Stimulated activated effector memory CD8-positive, alpha-beta T cell treated with anti-CD3 and anti-CD28 coated beads, Interleukin-12 subunit alpha, Interleukin-12 subunit beta, amount 100 ng/mL, for 72 hours (primary cell): ENCODE measurements at places on chromosomes 13 and 19.

GRCh38 chr19:50893047-50893736 lies 18.0 kb downstream of the KLK4 start:
- no peak for DNase-seq

DNA sequence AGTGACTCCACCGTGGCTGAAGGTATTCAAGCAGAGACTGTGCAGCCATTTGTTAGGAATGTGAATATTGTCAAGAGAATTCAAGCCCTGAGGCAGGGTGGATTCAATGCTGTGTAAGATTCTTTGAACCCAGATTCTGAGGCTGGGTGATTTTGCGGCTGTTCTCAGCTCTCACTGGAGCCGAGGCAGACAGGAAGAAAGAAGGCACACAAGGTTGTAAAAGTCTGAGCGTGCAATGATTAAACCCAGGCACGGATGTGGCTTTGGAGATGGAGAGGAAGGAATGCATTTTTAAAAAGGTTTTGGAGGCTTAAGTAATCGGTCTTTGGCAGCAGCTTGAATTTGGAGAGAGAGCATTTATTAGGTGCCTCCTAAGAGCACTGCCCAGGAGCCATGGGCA lies 187.9 kb downstream of the KATNAL1 start:
- DNase-seq = no peak

GRCh38 chr19:47699360-47699917 lies 13.8 kb upstream of the EHD2 start:
- DNase-seq = peak; percentile 75

DNA sequence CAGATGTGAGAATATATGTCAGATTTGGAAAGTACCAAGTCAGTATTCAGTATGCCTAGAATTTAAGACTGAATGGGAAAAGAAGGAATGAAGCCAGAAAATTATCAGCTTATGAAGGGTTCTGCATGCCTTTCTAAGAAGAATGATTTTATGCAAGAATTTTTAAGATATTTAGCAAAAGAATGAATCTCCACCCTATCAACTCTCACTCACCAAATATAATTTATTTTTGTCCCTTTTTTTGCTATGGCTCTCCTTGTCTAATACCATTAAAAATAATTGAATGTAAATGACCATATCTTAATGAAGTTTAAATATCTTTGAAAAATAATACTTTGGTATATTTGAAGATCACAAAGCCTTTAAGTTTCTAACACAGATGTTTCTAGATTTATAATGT lies 612.7 kb upstream of the GPC6 start:
- no peak for DNase-seq

DNA sequence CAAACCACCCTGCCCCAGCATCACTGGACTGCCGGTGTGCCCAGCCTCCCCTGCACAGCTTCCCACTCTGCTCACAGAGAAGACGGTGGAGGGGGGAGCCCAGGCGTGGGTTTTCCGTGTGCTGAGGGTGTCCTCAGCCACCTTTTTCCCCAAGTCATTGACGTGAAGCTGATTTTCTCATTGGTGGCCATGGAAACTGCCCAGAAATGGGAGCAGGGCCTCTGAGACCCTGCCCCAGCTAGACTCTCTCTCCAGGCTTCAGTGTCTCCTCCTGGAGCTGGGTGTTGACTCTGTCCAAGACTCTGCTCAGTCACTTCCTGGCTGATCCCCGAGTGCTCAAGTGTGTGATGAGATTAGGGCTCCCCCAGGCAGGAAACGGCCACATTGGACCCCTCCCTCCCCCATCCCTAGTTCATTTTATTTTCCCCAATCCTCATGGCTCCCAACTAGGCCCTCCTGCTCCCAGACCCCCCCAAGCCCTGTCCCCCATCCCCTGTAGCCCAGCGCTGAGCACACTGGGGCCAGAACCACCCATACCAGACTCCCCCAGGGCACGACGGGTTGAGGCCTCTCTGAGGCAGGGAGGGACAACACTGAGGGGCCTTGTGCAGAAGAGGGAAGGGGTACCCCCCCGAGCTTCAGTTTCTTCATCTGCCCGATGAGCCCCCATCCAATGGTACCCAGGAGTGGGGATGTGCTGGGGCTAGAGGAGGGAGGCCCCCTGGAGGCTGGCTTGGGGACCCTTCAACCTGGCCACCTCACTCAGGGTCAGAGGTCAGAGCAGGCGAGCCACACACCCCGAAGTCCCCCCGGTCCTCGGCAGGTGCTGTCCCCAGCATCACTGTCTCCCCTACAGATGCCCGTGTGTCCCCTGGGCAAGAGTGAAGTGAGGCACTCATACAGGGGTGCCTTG lies 1.2 kb upstream of the F2RL3 start:
- DNase-seq = no peak

GRCh38 chr13:71922194-71922593 lies 55.2 kb upstream of the DACH1 start:
- no peak for DNase-seq

DNA sequence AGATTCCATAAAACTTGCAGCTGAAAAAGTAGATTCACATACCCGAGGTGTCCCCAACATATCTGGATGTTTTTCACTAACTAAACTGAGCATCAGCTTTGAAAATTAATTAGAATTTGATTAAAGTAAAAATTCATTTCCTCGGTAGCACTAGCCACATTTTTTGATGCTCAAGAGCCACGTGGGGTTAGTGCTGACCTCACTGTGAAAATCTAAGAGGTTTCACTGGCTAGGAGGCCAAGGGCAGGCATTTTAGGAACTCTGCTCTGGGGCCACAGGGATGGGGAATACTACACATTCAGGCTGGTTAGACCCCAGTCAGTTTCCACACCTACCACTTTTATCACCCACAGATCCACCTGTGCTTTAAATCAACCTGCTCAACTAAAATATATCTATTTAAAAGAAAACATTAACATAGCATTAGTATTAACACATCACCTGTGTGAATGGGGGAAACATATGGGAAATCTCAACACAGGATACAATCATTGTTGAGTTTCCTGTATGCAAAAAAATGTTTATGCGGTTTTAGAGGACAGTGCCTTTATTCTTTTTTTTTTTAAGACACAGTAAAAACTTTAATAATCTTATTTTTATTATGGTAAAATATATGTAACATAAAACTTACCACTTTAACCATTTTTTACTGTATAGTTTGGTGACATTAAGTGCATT lies 45.5 kb downstream of the BRD4 start:
- DNase-seq = no peak

- no peak for DNase-seq
Measured at GRCh38 chr13:73602295-73602694, 531.9 kb downstream of the KLF12 start.

- DNase-seq = no peak
Measured at GRCh38 chr19:2330632-2331284, 2.3 kb downstream of the SPPL2B start.

- DNase-seq = no peak
Measured at GRCh38 chr13:44151474-44151873, 222.2 kb upstream of the SERP2 start.

DNA sequence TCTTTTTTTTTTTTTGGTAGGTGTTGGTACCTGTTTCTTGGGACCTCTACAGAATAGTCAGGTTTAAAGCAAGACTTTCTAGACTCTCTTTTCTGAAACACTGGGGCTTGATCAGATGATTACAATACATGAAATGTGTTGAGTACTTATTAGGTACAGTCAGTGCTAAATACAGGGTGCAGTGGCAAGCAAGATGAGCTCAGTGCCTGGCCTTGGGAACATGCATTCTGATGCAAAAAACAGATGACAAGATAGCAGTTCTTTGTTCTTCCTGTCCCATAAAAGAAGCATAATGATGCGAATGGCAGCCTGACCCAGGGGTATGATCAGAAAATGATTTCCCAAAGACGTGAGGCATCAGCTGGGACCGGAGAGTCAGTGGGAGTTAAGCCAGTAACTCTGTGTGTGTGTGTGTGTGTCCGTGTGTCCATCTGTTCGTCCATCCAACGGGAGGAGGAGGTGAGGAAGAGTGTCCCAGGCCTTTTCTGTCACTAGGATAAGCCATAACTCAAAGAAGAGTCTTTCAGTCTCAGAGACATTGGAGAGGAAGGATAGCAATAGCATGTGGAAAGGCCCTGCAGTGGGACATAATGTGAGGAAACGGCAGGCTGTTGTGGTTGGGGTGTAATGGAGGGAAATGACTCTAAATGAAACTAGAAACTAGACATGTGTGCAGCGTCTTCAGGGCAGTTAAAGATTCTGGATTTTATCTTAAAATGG lies 32.2 kb downstream of the SLAIN1 start:
- DNase-seq = peak; percentile 72

DNA sequence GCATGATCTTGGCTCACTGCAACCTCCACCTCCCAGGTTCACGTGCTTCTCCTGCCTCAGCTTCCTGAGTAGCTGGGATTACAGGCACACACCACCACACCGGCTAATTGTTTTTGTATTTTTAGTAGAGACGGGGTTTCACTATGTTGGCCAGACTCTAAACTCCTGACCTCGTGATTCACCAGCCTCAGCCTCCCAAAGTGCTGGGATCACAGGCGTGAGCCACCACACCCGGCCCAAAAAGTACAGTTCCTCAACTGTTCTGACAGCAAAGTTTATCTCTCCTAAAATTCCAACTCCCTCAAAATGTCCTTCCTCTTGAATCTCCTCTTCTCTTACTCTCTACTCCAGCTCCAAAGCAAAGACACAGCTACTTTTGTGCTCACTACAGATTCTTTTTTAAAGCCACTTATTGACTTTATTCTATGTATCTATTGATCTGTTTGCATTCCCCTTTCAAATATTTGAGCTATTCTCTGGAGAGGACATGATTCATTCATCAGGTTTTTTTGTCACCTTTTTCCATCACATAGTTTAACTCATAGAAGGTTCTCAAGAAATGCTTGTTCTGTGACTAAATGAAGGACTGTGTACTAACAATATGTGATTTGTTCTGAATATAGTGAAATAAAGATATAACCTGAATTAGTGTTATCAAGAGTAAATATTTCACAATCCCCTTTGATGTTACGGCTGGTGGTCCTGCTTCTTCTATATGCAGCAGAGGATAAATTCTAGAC lies 142.2 kb downstream of the TBC1D4 start:
- no peak for DNase-seq

GRCh38 chr19:20359933-20360720 lies 193.1 kb downstream of the ZNF486 start:
- no peak for DNase-seq

DNA sequence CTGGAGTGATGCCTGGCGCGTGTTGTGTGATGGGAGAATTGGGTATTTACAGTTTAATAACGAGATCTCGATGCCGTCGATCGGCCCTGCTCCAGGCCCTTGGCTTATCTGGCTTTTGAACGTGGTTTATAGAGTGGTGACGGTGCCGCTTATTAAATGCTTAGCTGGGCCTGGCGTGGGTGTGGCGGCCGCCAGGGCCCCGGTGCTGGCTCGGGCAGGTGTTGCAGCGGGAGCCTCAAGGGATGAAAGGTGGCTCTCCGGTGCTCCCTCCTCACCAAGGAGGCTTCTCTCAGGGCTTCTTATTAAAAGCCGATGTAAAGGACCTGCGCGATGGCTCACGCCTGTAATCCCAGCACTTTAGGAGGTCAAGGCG lies 173.8 kb downstream of the KDM4B start:
- no peak for DNase-seq

GRCh38 chr13:43510956-43511901 lies 275.5 kb downstream of the ENOX1 start:
- DNase-seq = no peak

GRCh38 chr13:18946738-18947137 lies 234.9 kb downstream of the TUBA3C start:
- no peak for DNase-seq

DNA sequence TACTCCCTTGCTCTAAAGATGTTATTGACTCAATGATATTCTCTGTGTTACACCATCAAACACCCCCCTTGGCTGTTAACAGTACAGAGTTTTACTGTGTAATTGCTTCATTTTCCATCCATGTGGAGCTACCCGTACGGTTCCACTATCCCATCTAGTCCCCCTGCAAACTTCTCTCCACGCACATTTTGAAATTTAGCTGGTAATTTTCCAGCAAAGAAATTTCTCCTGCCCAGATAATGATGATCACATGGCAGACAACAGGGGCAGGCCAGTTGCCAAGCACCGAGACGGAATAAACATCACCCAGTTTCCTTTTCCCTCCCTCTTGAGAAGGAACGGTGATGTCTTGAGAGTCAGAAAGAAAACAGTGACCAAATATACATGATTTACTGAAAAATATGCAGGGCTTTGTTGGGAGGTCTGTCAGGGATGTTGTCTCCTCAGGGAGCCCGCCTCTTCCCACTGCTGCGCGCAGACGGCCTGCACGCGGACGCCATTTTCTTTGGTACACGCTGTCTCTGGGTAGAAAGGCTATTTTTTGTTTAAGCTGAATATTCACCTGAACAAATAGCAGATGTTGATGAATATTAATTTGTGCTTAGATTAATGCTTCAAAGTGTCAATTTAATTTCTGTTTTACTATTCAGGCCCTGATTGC lies 109.9 kb downstream of the OLFM4 start:
- no peak for DNase-seq

DNA sequence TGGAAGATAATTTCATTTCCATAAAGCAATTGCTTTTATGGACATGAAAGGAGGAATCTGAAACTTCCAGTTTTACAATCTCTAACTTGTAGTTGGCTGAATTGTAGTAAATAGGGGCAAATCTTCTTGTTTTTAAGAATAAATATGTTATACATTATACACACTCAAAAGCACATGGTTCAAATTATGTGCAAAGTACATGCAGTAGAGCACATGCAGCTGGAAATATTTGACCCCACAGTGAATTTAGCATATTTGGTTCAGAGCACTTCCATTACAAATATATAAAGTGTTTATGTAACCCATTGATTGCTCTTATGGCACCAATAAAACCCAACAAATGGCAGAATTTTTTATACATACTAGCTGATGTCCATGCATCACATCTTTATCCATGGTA lies 180.5 kb downstream of the IRS2 start:
- DNase-seq = no peak

- no peak for DNase-seq
Measured at GRCh38 chr13:38661010-38661675, 25.7 kb upstream of the FREM2 start.

DNA sequence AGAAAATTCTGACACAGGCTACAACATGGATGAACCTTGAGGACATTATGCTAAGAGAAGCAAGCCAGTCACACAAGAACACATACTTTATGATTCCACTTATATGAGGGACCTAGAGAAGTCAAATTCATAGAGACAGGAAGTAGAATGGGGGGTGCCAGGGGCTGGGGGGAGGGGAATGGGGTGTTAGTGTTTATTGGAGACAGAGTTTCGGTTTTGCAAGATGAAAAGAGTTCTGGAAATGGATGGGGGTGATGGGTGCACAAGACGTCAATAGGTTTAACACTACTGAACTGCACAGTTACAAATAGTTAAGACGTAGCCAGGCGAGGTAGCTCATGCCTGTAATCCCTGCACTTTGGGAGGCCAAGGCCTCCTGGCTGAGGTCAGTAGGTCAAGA lies 3.5 kb upstream of the ZNF787 start:
- no peak for DNase-seq

DNA sequence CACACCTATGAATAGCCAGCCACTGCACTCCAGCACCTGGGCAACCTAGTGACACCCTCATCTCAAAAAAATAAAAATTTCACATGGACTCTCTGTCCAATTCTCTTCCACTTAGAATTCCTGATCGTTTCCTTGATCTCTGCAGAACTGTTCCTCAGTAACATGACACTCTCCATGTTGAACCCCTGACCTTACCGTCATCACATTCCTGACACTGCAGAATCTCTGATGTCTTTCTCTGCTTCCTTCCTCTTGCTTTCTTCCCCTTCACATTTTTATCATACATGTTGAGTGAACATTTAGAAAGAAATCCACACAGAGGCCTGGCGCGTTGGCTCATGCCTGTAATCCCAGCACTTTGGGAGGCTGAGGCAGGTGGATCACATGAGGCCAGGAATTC lies 15.0 kb downstream of the ZNF114 start:
- DNase-seq = no peak
